ENCODE measurements at places on chromosomes 11 and 22.

DNA sequence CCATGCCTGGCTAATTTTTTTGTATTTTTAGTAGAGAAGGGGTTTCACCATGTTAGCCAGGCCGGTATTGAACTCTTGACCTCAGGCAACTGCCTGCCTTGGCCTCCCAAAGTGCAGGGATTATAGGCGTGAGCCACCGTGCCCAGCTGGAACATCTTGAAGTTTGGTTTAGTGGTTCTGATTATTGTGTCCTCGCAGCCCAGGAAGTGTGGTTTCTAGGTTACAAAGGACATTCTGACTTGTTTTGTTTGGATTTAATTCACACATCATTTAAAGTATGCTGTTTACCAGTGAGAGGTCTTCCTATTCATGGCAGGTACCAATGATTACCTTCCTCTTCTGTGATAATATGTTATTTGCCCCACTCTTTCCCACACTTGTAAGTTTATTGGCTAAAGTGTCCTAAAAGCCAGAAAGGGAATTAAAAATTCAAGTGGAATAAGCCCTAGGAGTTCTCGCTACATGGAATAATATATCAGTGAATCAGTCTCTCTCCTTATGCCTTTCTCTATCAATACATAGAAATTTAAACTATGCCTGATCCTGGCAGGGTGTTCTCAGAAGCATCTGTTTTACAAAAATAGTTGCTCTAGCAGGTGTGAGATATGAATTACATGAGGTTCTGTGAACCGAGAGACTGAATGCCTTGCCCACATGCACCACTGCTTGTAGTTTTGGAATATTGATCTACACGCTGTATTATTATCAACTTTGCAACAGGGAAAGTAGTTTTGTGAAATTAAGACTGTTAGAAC, 263.1 kb downstream of the DDX10 start:
- DNase-seq = no peak

GRCh38 chr11:117670924-117671323, 126.1 kb downstream of the DSCAML1 start:
- no peak for DNase-seq

DNA sequence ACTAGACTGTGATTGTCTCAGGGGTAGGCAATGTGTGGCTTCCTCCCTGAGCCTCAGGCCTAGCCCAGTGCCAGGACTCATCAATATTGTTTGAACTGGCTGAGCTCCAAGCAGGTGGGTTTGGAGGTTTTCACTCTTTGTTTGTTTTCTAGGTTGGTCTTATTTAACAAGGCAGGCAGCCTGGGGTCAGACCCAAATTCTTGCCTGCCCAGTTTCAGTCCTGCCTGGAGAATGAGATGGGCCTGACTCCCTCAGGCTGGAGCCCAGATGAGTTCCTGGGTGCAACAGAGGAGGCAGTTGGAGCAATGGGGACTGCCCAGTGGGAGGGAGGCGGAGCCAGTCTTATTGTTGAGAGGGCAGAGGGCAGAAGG, 28.3 kb upstream of the TP53I11 start:
- DNase-seq = no peak

- DNase-seq = no peak
These were observed 385.4 kb downstream of the TMEM135 start for GRCh38 chr11:87423161-87423560.

- DNase-seq = no peak
These were observed 1358.7 kb downstream of the LRRC4C start for GRCh38 chr11:40100781-40101180.

GRCh38 chr11:46386005-46386578, 4.6 kb downstream of the MDK start:
- DNase-seq = no peak

- no peak for DNase-seq
These were observed 73.1 kb downstream of the ELP4 start for GRCh38 chr11:31582697-31583096.

GRCh38 chr11:98277251-98277912, 743.4 kb upstream of the CNTN5 start:
- DNase-seq = no peak

DNA sequence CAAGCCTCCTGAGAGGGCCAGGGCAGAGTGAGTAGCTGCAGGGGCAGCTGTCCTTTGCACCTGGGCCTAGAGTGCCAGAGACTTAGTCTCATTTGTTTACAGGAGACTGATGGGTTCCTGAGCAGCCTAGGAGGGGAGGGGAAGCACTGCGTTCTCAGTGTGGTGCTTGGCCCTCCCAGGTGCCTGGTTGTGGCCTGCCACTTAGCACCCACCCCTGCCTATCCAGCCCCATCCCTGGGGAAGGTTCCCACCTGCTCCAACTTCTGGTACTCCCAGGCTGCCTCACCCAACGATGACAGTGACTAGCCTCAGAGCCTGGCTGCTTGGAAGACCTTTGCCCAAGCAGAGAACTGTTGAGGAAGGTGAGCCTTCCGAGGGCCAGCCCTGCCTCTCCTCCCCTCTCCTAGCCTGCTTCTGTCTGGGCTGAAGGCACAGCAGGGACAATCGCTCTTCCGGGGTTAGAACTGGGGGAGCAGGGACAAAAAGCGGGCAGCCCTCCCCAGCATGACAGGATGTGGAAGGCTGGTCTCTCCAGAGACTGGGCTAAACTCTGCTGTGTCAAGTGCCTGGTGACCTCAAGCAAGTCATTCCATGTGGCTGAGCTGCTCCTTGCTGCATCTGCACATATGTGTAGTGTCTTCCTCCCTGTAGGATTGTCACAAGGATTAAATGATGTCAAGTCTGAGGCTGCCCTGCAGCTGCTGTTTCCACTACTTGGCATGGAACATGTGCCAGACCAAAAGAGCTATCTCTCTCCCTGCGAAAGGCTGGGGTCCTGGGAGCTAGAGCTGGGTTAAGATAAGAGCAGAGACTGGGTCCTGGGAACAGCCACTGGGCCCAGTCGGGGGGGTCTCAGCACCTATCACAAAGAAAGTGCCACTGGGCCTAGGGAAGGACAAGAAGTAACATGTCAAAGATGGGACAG, 9.9 kb downstream of the KCNQ1OT1 start:
- no peak for DNase-seq

GRCh38 chr11:117828611-117829368, 4.2 kb upstream of the FXYD2 start:
- DNase-seq = peak; percentile 80

GRCh38 chr11:119734788-119735187, 5.8 kb upstream of the NECTIN1 start:
- no peak for DNase-seq

GRCh38 chr11:68414496-68415221, 45.9 kb upstream of the PPP6R3 start:
- no peak for DNase-seq

DNA sequence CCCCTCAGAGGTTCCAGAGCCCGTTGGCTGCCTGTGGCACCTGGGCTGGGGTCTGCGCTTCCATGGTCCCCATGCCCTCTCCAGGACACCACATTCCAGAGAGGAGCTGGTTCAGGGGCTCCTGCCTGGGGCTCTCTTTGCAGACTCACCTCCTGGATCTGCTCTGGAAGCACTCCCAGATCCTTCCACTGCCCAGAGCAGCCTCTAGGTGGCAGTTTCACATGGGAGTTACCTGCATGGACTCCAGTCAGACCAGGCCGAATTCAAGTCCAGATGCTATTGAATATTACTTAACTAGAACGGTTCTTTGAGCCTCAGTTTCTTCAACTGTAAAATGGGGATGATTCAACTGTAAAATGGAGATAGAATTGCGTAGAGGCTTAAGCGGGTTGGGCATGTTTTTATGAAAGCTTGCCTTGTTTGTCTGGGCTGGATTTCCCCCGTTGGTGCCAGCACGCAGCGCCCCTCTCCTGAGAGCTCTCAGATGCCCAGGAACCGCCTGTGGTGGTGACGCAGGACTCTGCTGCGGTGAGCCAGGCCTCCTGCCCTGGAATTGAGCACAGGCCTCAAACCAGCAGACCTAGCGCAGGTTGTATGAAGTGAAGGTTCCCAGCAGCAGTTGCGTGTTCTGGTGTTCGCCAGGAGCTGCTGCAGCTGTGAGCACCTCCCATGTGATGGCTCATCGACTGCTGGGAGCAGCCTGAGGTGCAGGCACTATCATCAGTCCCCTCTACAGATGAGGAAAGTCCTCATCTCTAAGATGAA, 44.2 kb downstream of the LMO1 start:
- no peak for DNase-seq

DNA sequence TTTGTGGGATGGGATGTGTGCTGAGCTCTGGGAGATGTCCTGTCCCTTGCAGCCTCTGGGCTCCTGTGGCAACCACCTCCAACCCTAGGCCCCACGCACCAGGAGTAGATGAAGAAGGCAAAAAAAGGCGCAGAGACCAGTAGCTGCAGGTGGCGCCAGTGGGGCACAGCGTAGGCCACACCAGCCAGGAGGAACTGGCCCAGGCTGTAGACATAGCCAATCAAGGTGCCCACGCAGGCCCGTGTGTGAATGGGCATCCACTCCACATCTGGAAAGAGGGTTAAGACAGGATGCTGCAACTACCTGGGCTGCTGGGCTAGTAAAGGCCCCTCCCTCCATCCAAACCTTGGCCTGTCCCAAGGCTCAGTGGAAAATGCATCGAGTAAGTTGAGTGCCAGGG, 3.0 kb downstream of the SLC22A6 start:
- no peak for DNase-seq

GRCh38 chr11:9606809-9607510, 33.5 kb downstream of the WEE1 start:
- no peak for DNase-seq

DNA sequence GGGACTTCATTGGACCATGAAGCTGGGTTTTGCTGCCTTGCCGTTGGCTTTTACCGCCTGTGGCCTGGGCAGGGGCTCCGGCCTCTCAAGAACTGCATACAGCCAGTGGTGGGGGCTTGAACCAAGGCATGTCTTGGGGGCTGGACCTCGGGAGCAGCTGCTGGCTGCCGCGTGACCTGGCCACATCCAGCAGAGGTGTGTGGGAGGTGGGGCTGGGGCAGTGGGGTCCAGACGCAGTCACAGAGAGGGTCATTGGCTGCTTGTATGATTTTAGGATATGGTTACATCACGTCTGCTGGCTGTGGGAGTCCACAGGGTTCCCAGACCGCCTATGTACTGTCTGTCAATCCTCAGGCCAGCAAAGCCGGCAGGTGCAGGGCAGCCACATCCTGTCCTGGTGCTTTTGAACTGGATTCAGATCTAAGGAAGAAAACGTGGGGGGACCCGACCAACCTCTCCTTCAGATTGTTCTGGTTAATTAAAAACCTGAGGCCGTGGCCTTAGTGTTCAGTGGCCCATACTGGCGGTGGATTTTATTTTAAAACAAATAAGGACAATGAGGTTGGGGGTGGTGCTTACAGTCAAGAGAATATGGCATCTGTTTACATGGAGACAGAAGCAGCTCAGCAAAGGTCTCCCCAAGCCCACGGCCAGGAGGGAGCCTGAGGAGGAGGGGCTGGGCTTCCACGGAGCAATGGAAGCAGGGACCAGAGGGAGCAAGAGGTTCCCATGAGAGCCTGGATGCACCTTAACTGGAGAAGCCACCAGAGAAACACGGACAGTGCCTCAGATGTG, 426.0 kb downstream of the TBC1D22A start:
- no peak for DNase-seq

GRCh38 chr22:47794851-47795250, 1032.4 kb downstream of the TBC1D22A start:
- DNase-seq = no peak

GRCh38 chr11:5712507-5712906, 22.9 kb downstream of the TRIM22 start:
- no peak for DNase-seq

- DNase-seq = no peak
These were observed 116.2 kb downstream of the NECTIN1 start for GRCh38 chr11:119612814-119613213.

- DNase-seq = no peak
These were observed 127.3 kb downstream of the MORC2 start for GRCh38 chr22:30841273-30841672.

- no peak for DNase-seq
These were observed 292.2 kb downstream of the ST3GAL4 start for GRCh38 chr11:126647735-126648134.

- DNase-seq = no peak
These were observed 2.4 kb downstream of the CCDC188 start for GRCh38 chr22:20148414-20148813.

GRCh38 chr22:46876357-46876934, 114.0 kb downstream of the TBC1D22A start:
- DNase-seq = no peak

DNA sequence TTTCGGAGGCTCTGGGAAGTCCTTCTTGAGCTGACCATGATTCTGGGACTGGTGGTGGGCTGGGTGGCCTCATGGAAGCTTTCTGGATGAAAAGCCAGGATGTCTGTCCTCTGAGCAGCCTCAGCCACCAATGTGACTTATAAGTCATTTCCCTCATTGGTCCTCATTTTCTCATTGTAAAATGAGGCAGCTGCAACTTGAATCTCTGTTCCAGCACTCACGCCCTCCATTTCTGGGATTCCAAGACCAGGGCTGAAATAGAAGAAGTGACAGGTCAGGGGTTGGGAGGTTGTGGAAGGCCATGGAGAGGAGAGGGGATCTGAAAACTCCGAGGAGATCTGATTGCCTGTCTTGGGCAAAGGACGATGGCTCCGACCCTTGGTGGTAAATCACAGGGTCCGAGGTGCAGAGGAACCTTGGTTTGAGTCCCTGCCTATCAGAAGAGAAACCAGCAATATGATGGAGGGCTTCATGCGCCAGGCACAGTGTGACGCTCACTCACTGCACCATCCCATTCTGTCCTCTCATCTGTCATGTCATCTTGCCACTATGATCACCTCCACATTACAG, 38.3 kb downstream of the TSPAN18 start:
- no peak for DNase-seq

DNA sequence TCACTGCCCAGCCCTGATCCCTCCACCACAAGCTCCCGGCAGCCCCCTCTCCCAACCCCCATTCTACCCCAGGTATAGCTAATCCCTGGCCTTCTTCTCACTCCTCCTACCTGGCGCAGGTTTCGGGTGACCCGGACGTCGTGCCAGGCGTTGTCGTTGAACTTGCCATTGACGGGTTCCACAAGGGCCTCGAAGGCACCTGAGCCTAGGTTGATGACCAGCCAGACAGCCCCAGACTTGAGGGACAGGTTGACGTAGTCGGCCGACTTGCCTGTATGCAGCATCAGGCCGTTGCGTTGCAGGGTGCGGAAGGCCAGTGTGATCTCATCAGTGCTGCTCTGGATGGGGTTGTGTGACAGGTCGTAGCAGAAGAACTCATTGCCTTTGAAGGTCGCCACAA, 37.5 kb downstream of the NRXN2 start:
- no peak for DNase-seq

DNA sequence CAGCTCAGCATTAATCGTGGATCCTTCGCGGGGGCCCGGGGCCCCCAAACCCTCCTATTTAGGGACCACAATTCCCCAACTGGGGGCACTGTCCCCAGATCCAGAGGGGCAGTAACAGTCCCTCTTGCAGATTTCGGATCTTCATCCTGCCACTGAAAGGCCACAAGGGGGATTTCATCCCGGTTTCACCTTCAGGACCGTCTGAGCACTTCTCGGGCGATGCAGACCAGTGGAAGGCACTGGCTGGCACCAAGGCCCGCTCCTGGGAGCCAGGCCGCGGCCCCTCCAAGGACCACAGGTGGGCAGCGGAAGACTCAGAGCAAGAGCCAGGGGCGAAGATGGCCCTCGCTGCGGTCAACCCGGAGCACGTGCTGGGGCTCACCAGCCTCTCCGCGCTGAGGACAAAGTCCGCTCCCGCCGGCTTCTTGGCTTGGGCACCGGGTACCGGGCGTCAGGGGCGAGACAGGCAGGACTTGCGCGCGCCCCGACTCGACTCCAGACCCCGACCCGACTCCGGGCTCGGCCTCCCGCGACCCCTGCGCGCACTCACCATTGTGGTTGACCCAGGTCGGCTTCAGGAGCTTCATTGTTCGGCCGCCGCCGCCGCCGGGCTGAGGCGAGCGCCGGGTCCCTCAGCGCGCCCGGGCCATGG, 517 bp downstream of the HIRA start:
- no peak for DNase-seq

GRCh38 chr11:63548178-63548577, 11.6 kb downstream of the PLAAT4 start:
- DNase-seq = no peak

Measured in CD4-positive, alpha-beta T cell treated with Interferon gamma for 1 hour (primary cell).